ENCODE measurements at places on chromosomes 7 and 10.

DNA sequence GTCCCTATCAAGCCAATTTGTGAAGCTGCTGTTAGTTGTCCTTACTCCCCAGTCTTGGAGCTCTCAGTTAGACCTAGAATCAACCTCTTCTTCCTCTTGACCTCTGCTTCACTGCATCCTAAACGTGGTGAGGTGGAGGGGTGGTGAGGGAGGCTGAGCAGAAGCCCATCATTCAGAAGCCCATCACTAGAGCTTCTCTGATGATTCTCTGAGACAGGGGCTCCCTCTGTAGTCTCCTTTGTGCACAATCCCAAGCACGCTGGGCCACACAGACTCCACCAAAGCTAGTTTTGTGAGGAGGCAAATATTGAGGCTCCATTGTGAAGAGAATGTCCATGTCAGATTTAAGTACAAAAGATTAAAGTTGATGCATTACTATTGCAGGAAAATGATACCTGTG lies 163.8 kb upstream of the PRSS1 start:
- no peak for DNase-seq
- H3K4me3 ChIP-seq = no peak overlapping the region
- H3K36me3 ChIP-seq = no peaks in the 10 kb centered on the region
- H3K27ac ChIP-seq = no peak overlapping the region

- no peak for DNase-seq
- no peak overlapping the region for H3K4me3 ChIP-seq
- no peak overlapping the region for H3K27ac ChIP-seq
- no peaks in the 10 kb centered on the region for H3K4me1 ChIP-seq
- no peaks in the 10 kb centered on the region for H3K27me3 ChIP-seq
- H3K36me3 ChIP-seq = no peaks in the 10 kb centered on the region
Observed at GRCh38 chr10:131792809-131793208, 108.0 kb upstream of the PPP2R2D start.

GRCh38 chr7:104643587-104644217 lies 315.3 kb downstream of the LHFPL3 start:
- H3K27me3 ChIP-seq = no peaks in the 10 kb centered on the region
- H3K4me3 ChIP-seq = no peak overlapping the region
- H3K36me3 ChIP-seq = no peaks in the 10 kb centered on the region
- no peak for DNase-seq
- H3K4me1 ChIP-seq = no peaks in the 10 kb centered on the region

- DNase-seq = no peak
- no peaks in the 10 kb centered on the region for H3K36me3 ChIP-seq
- H3K27me3 ChIP-seq = no peaks in the 10 kb centered on the region
- no peak overlapping the region for H3K4me3 ChIP-seq
Observed at GRCh38 chr7:49174396-49174795, 250.0 kb downstream of the CDC14C start.

DNA sequence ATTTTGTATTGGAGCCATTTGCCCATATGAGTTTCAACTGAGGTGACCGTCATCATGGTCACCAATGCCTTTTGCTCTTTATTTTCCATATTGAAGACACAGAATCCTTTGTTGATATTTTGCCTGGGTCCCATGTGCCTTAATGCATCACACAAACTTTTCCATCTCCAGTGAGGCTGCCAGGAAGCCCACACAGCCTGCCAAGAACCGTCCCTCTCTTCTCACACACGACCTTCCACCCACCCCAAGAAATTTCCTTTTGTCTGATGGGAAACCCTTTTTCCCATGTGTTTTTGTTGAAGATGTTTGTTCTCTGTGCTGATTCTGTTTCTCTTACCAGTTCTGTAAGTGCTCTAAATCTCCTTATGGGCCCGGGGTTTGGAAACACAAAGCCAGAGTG lies 168.9 kb downstream of the CSTF2T start:
- H3K4me1 ChIP-seq = peaks cover 8% of the 10 kb centered on the region
- H3K4me3 ChIP-seq = no peak overlapping the region
- H3K27me3 ChIP-seq = no peaks in the 10 kb centered on the region
- DNase-seq = no peak
- no peaks in the 10 kb centered on the region for H3K36me3 ChIP-seq
- no peak overlapping the region for H3K27ac ChIP-seq

DNA sequence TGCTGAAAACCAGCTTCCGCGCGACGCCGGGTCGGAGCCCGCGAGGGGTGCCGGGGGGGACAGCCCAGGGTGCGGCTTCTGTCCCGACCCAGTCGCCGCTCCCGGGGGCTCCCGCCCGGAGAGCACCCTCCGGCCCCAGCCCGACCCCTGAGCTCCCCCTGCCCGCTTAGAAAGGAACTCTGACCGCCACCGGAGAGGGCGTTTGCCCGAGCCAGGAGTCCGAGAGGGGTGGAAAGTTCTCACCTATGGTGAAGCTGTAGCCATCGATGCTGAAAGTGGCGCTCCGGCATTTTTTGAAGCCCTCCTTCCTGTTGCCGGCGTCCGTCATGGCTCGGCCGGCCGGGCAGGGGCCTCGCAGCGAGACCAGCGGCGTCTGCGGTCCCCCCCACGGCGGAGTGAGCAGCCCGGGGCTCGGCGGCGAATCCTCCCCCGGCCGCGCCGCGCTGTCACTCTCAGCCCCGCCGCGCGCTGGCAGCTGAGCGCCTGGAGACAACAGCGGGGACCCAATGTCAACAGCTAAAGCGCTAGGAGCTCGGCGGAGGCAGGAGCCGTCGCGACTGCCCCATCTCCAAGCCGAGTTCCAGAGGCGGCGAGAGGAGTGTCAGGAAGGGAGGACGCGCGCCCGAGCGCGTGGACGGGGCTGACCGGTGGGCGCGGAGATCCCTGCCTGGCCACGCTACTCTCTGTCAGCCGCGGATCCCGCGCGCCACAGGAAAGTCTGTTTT lies 191.6 kb downstream of the LSM5 start:
- DNase-seq = no peak
- no peaks in the 10 kb centered on the region for H3K27me3 ChIP-seq
- H3K27ac ChIP-seq = peak overlapping the region; percentile 51
- no peaks in the 10 kb centered on the region for H3K36me3 ChIP-seq
- H3K4me1 ChIP-seq = peaks cover 16% of the 10 kb centered on the region

GRCh38 chr7:1974290-1975101 lies 258.2 kb downstream of the MAD1L1 start:
- H3K36me3 ChIP-seq = peaks cover 4% of the 10 kb centered on the region
- H3K4me3 ChIP-seq = no peak overlapping the region
- no peak for DNase-seq
- no peak overlapping the region for H3K27ac ChIP-seq

GRCh38 chr10:48573045-48573444 lies 31.8 kb downstream of the ARHGAP22 start:
- H3K27ac ChIP-seq = no peak overlapping the region
- H3K4me3 ChIP-seq = no peak overlapping the region
- no peaks in the 10 kb centered on the region for H3K4me1 ChIP-seq
- no peaks in the 10 kb centered on the region for H3K36me3 ChIP-seq
- no peaks in the 10 kb centered on the region for H3K27me3 ChIP-seq

- H3K36me3 ChIP-seq = no peaks in the 10 kb centered on the region
- H3K27ac ChIP-seq = no peak overlapping the region
- H3K4me1 ChIP-seq = no peaks in the 10 kb centered on the region
- H3K27me3 ChIP-seq = no peaks in the 10 kb centered on the region
- no peak overlapping the region for H3K4me3 ChIP-seq
Observed at GRCh38 chr7:22668971-22669401, 58.0 kb upstream of the IL6 start.

GRCh38 chr10:33190406-33190805 lies 144.1 kb downstream of the NRP1 start:
- H3K36me3 ChIP-seq = peaks cover 33% of the 10 kb centered on the region
- peaks cover 11% of the 10 kb centered on the region for H3K4me1 ChIP-seq
- H3K4me3 ChIP-seq = no peak overlapping the region
- H3K27me3 ChIP-seq = no peaks in the 10 kb centered on the region

- H3K27me3 ChIP-seq = peaks cover 18% of the 10 kb centered on the region
- no peak for DNase-seq
- no peak overlapping the region for H3K27ac ChIP-seq
- no peaks in the 10 kb centered on the region for H3K36me3 ChIP-seq
Observed at GRCh38 chr7:289209-289755, 688 bp upstream of the FOXL3 start.

DNA sequence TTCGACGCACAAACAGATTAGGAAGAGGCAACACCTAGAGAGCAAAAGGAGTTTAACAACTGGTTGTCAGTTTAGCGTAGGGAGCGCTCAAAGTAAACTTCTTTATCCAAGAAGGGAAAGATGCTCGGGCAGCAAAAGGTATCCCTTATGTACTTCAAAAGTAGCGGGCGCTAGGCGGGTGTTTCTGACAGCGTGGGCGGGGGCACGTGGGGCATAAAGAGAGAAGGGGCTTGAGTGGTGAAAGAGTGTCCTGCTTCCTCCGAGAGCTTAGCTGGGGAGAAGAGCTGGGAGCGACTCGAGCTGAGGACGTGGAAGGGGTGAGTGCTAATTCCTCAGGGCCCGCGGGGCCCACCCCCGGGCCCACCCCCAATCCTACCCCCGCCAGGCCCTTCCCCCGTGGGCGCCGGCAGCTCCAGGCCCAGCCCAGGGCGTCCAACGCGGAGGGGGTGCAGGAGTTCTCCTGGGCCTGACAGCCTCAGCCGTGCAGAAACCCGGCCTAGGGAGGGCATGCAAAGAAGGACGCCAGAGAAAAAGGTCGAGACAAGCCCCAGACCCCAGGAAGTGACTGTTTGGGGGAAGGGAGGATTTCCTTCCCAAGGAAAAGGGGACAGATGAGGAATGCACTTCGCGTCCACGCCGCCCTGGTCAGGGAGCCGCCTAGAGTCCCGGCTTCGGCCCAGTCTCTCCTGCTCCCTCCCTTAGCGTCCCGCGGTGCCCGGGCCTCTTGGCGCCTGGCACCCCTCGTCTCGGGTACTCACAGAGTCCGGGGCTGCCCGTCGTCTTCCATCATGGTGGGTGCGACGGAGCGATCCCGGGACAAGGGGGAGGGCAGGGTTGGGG lies 868 bp downstream of the TIAL1 start:
- no peaks in the 10 kb centered on the region for H3K36me3 ChIP-seq
- H3K27me3 ChIP-seq = no peaks in the 10 kb centered on the region
- H3K4me3 ChIP-seq = peak overlapping the region; percentile 76
- peaks cover 49% of the 10 kb centered on the region for H3K4me1 ChIP-seq

- no peaks in the 10 kb centered on the region for H3K36me3 ChIP-seq
- H3K27me3 ChIP-seq = no peaks in the 10 kb centered on the region
- DNase-seq = peak; percentile 48
- peaks cover 44% of the 10 kb centered on the region for H3K4me1 ChIP-seq
- H3K27ac ChIP-seq = no peak overlapping the region
Observed at GRCh38 chr10:98265403-98266378, 2.3 kb downstream of the LOXL4 start.

GRCh38 chr10:30155401-30155800 lies 96.0 kb upstream of the JCAD start:
- H3K27me3 ChIP-seq = no peaks in the 10 kb centered on the region
- H3K36me3 ChIP-seq = no peaks in the 10 kb centered on the region
- H3K27ac ChIP-seq = peak overlapping the region; percentile 51
- H3K4me3 ChIP-seq = no peak overlapping the region

DNA sequence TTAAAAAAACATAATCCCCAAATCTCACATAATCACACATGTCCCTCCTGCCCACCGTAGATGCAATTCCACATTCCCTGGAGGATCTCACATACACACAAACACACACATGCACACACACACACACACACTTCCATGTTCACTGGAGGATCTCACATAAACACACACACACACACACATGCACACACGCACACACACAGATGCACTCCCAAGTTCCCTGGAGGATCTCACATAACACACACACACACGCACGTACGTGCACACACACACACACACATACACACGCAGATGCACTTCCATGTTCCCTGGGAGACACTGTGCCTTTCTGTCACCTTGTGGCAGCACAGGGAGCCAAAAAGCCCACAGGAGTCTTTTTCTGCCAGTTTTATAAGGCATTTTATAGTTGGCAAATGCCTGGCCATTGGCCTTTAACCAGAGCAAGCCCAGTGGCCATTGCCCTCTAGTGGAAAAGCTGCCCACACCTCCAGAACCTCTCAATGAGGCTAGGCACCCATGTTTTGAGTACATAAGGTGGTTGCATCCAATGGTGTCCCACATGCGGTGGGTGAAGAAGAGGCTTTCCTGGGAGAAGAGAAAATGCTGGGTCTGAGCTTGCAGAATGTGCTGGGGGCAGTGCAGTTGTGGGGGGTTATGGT lies 115.4 kb upstream of the ACBD5 start:
- H3K4me3 ChIP-seq = no peak overlapping the region
- H3K36me3 ChIP-seq = no peaks in the 10 kb centered on the region
- H3K27me3 ChIP-seq = no peaks in the 10 kb centered on the region
- H3K4me1 ChIP-seq = peaks cover 6% of the 10 kb centered on the region

- H3K27me3 ChIP-seq = no peaks in the 10 kb centered on the region
- H3K36me3 ChIP-seq = peaks cover 11% of the 10 kb centered on the region
- no peak for DNase-seq
- H3K4me1 ChIP-seq = no peaks in the 10 kb centered on the region
Observed at GRCh38 chr10:96565774-96566173, 21.0 kb downstream of the TM9SF3 start.

DNA sequence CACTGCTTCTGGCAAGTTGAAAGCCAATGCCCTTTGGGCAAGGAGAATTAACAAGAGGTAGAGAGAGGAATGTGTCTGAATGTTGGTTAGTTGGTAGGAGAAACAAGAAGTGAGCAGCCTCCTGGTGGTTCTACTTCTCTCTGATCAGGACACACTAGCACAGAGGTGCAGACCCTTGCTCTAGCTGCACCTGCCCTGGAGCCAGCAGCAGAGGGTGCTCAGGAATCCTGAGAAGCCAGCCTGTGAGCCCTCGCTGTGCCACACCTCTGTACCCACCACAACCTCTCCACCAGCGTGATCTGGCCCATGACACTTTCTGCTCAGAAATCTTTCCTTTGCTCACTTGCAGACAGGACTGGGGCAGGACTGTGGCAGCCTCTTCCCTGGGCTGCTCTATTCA lies 364.7 kb downstream of the RPS24 start:
- H3K27me3 ChIP-seq = no peaks in the 10 kb centered on the region
- no peak overlapping the region for H3K4me3 ChIP-seq
- H3K36me3 ChIP-seq = no peaks in the 10 kb centered on the region

DNA sequence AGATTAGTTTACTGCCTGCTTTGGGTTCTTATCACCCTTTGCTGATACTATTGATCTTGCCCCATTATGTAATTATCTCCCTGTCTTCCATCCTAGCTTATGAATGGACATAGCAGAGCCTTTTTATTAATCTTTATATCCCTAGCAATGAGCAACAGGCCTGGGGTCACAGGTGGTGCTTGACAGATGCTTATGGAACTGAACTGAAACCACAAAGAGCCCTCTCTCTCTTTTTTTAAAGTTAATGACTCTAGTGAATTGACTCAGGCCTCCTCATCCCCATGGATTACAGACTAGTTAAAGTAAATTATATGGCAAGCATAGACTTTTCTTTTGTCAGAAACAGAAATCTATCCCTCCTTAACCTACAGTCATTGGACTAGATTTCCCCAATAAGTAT lies 265.2 kb downstream of the PHTF2 start:
- no peak for DNase-seq
- no peaks in the 10 kb centered on the region for H3K36me3 ChIP-seq
- H3K4me3 ChIP-seq = no peak overlapping the region

DNA sequence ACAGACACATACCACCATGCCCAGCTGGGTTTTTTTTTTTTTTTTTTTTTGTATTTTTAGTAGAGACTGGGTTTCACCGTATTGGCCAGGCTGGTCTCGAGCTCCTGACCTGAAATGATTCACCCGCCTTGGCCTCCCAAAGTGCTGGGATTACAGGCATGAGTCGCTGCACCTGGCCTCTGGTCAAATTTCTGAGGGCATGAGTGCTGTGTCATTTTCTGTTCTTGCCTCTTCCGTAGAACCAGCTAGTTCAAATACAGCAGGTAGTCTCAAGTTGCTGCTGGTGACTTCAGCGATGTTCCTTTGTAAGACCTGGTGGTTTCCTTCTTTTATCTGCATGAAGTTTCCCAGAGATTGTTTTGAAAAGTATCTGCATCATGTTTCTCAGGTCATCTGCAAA lies 134.8 kb upstream of the SHH start:
- H3K27ac ChIP-seq = no peak overlapping the region
- no peak for DNase-seq
- no peaks in the 10 kb centered on the region for H3K4me1 ChIP-seq
- H3K4me3 ChIP-seq = no peak overlapping the region
- no peaks in the 10 kb centered on the region for H3K36me3 ChIP-seq
